Esophagus muscularis mucosa (tissue), 4 donors: ENCODE measurements at places on chromosomes 16 and 17.

GRCh38 chr16:78297066-78297666 lies 197.7 kb downstream of the WWOX start:
- DNase-seq: no peak

DNA sequence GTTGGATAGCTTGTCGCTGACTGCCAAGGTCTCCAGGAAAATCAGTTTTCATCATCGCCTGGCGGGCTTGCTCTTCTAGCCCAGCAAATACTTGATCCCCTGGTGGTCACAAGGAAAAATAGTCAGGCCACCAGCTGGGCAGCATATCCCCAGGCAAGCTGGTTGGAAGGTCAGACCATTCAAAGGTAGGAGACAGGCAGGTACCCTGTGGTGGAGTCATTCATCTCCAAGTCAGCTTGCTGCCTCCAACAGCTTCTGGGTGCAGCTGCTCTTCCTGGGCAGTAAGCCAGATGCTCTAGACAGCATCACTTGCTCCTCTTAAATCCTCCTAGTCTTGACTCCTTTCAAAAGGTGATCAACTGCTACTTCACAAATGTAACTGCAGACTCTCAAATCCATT lies 16.0 kb downstream of the ZNF821 start:
- no peak for DNase-seq

- DNase-seq: no peak
Observed at GRCh38 chr17:40338058-40338457, 26.5 kb downstream of the GJD3 start.

GRCh38 chr17:37137070-37137610 lies 188.4 kb downstream of the AATF start:
- no peak for DNase-seq

DNA sequence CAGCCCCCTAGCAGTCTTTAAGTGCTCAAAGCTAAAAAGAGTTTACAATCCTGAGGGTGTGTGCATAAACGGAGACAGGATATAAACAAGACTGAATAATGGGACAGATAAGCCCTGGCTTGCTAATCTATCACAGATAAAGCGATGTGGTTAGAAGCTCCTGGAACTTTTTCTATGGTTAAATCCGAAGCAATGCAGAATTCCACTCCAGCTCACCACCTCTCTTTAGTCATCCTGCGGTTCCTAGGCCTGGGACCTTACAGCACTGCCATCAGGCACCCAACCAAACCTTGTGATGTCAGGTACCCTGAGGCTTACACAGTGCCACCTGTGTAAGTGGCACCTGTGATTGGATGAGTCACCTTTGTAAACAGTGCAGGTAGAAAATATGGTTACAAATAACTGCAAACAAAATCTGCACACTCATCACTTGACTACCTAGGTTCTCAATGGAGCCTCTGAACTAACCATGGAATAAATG lies 31.5 kb upstream of the B4GALNT2 start:
- DNase-seq: no peak

- DNase-seq: no peak
Observed at GRCh38 chr17:17943281-17943984, 28.8 kb downstream of the TOM1L2 start.

DNA sequence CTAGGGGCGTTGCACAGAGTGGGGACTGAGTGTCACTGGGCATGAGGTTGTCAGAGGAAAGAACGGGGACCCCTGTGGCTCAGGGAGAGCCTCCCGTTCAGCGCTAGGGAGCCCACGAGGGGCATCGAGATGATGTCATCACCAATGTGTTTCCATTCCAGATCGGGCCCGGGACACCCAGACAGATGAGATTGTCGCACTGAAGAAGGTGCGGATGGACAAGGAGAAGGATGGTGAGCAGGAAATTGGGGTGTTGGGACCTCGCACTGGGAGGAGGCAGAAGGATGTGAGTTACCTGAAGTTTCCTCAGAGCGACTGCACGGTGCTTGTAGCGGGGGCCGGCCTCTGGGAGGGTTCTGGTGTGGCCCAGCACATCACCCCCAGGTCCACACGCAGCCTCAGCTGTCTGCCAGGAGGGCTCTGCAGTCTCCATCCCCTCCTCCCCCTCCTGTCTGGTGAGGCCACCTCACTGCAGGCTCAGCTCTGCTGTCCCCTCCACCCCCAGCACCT lies 4.0 kb downstream of the CDK10 start:
- DNase-seq: no peak

- no peak for DNase-seq
Observed at GRCh38 chr16:84373907-84374489, 5.7 kb downstream of the ATP2C2 start.

- DNase-seq: no peak
Observed at GRCh38 chr17:73172252-73172651, 7.4 kb downstream of the SSTR2 start.

GRCh38 chr17:17154981-17155380 lies 51.2 kb downstream of the PLD6 start:
- DNase-seq: no peak

DNA sequence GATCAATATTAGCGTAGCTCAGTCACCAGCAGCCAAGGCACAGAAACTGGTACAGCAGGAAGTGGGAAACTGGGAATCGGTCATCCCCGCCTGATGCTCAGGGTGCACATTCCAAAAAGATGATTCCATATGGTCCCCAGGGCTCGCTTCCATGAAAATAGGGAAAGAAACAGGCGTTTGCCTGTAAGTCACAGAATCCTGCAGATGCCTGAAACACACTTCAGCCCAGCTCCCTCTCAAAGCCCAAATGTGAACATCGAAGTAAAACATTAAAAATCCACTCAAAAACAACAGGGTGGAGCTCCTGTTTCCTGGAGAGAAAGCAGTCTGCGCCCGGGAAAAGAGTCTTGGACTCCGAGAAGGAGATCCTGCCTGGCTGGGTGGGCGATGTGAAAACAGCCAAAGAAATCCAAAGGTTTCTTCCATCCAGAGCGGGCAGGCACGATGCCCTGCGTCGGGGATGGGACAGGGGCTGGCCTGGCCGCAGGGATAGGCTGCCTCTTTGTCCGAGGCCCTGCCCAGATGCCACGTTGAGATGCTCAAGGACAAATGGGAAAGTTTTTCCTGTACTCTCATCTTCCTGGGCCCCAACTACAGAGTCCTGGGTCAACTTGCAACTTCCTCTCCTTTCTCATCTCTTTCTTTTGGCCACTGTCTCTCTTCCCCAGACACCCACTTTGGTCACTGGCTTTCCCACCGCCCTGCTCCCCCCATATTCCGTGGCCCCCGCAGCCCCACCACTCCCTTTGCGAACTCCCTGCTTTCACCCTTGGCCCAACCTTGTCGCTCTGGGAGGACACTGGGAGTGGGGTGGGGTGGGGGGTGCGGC lies 743 bp downstream of the WIPI1 start:
- peak; percentile 93 for DNase-seq

DNA sequence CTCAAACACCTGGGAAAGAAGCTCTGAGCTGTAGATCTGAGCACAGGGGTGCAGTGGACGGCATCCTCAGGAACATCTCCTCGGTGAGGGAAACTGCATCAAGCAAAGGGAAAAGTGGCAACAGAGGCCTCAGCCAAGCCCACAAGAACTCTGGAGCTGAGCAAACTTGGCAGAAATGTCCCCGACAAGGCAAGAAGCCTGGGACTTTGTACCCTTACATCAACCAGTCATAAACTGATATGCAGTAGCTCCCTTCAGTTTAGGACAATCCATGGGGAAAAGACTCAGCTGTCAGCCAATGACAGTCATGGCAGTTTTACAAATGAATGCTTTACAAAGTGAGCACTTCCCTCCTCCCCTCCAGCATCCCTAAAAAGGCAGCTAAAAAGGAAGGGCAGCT lies 210.0 kb upstream of the DYNLRB2 start:
- DNase-seq: no peak

DNA sequence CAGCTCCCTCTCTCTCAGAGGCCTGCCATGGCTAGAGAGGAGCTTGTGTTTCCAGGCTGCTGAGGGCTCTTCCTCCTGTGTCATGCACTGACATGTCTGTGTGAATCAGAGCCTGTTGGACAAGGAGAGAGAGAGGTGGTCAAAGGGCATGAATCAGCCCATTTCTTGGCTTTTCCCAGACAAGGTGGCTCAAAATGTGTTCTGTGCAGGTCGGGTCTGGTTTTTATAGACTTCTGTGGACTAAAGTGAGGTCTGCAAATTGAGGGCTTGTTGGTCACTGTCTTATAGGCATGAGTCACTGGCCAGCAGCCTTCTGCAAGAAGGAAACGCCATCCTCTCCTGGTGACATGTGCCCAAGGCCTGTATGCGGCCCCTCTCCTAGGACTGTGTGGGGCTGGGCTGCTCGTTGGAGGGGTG lies 97.9 kb downstream of the FOXL1 start:
- no peak for DNase-seq

DNA sequence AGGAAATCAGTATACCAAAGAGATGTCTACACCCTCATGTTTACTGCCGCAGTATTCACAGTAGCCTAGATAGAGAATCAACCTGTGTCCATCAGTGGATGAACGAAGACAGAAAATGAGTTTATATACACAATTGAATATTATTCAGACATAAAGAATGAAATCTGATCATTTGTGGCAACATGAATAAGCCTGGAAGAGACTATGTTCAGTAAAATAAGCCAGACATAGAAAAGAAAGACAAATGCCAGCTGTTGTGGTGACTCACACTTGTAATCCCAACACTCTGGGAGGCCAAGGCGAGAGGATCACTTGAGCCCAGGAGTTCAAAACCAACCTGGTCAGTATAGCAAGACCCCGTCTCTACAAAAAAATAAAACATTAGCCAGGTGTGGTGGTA lies 16.1 kb downstream of the NUDT16L1 start:
- DNase-seq: no peak

DNA sequence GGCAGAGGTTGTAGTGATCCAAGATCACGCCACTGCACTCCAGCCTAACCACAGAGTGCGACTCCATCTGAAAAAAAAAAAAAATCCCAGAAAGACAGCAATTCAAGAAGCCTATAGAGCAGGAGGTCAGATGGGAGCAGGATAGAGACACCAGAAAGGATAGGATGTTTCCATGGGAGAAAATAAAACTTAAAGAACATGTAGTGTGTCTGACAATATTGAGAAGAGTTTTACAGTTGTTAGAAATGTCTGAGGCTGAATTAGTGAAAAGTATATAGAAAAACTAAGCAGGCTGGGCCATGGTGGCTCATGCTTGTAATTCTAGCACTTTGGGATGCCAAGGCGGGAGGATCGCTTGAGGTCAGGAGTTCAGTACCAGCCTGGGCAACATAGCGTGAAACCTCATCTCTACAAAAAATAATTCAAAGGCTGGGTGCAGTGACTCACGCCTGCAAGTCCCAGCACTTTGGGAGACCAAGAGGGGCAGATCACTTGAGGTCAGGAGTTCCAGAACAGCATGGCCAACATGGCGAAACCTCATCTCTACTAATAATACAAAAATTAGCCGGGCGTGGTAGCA lies 15.3 kb upstream of the TRIM37 start:
- DNase-seq: no peak

GRCh38 chr17:78343543-78344201 lies 16.2 kb downstream of the SOCS3 start:
- DNase-seq: no peak

DNA sequence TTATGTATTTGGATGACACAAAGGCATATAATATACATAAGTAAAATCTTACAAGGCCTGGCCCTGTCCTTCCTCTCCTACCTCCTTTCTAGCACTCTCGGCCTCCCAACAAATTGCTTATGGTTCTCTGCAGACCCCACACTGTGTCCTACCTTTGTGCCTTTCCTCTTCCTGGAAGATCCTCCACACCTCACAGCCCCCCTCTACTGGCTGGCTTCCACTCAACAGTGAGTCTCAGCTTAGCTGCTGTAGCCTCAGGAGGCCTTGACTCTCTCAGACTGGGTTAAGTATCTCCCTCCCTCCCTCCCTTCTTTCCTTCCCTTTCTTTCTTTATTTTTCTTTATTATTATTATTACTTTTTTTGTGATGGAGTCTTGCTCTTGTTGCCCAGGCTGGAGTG lies 8.3 kb upstream of the SLC52A1 start:
- DNase-seq: no peak

DNA sequence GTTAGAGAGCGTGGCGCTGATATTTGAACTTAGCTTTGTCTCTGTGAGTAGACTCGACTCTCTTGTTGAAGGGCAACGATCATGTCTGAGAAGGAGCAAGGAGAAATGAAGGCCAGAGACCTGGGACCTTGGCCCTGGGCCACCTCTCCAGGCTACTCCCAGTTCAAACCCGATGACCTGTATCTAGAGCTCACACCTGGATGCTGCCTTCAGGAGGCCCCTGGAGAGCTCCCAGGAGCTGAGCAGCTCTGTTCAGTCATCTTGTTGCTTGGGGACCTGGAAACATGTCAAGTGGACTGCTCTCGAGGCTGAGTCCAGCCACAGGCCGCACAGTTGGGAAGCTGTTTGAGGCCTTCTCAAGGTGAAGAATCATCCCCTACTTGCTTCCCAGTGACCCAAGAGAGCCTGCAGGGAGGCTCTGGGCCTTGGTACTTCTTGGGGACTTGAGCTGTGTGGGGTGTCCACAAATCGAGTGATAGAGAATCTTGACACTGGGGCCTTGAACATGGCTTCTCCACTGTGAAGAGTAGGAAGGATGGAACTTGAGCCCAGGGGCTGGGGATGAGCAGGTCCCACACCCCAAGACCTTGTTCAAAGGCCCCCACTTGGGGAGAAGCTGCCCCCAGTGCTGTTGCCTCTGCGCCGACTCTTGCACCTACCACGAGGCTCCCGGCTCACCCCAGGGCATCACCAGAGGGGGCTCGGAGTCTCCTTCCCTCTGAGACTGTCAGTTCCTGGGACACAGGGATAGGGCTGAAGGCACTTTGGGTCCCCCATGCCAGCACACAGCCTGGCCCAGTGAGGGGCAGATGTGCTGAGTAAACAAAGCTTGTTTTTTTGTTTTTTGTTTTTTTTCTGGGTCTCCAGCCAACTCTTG lies 112.1 kb downstream of the IRX5 start:
- peak; percentile 79 for DNase-seq

- DNase-seq: peak; percentile 95
Observed at GRCh38 chr16:83826146-83826913, 18.6 kb downstream of the HSBP1 start.

GRCh38 chr16:51666074-51666473 lies 515.0 kb upstream of the SALL1 start:
- no peak for DNase-seq

- DNase-seq: no peak
Observed at GRCh38 chr17:39863918-39864746, at the start of gene IKZF3. Gene IKZF3, minus strand, starts transcription at chr17:39864312. Its CDS starts 186 bp downstream, at chr17:39864126.

- no peak for DNase-seq
Observed at GRCh38 chr17:43418441-43419374, 19.9 kb downstream of the ARL4D start.

GRCh38 chr16:18802767-18803343 lies 1.5 kb upstream of the ARL6IP1 start:
- DNase-seq: no peak
